ENCODE measurements at places on chromosomes 4 and X.

- DNase-seq, result no peak
Observed at GRCh38 chrX:6226596-6227452, 1.8 kb downstream of the NLGN4X start.

DNA sequence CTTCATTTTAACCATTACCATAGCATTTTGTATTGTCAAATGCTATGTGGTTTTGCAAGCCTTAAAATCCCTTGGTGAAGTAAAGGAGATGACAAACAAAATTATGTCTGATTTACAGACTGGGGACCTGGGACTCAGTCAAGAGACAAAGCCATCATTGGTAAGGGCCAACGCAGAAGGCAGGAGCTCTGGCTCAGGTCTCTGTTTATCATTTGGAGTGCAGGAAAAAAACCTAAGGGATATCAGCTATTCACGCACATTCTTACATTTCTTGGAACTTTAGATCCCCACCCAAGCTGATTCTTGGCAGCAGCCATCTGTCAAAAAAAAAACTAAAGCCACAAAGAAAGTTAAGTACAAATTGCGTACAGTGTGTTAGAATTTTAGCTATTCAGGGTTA, 731.9 kb downstream of the STPG2 start:
- no peak for DNase-seq

DNA sequence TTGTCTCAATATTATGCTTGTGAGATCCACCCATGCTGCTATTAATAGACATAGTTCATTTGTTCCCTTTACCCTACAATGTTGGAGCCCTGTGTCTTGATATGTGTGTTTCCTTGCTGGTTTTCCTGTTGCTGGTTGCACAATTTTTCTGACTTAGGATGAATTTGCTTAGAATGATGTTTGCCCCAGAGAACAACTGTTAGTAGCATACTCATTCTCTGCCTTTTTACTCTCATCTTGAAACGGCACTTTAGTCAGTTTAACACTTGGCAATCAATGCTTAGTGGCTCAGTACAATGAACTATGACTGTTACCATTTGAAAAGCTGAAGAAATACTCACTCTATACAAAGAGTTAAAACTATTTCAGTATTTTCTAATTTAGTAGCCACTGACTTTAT, 158.8 kb upstream of the NDST4 start:
- DNase-seq, result no peak

DNA sequence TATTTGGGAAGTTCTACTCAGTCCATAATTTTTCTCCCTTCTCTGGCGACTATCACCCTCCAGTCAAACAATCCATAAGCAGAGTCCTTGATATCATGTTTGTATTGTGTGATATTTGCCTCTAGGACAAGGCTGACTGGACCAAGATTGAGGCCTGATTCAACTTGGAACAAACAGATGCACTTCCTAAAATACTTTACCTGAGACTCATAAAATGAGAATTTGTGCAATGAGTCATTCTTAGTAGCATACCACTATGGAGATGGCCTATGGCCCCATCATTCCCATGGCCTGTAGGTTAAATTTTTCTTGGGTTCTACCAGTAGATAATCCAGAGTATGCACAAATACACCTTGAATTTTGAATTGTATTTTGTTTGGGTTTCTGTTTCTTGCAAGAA, 74.2 kb upstream of the DMD start:
- DNase-seq, result no peak

DNA sequence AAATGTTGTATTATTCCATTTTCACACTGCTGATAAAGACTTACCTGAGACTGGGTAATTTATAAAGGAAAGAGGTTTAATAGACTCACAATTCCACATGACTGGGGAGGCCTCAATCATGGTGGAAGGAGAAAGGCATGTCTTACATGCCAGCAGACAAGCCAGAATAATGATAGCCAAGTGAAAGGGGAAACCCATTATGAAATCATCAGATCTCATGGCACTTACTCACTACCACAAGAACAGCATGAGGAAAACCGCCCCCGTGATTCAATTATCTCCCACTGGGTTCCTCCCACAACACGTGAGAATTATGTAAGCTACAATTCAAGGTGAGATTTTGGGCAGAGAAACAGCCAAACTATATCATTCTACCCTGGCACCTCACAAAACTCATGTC, 2535.1 kb downstream of the ARAP2 start:
- no peak for DNase-seq

DNA sequence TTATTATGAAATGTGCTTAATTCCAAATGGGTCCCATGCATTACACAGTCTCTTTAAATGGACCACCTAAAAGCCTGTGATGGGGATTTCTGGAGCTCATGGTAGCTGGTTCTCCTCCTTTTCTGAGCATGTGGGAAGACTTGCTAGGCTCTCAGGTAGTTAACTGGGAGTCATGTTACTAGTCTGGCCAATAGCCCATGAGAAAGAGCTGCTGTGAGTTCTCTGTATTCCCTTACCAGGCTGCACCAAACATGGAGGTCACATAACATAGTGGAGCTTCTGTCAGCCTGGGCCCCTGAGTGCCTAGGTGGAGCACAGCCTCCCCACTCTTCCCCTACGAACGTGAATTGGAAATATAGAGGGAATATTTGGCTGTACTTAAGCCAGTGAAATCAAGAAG, 198.4 kb downstream of the MAML3 start:
- DNase-seq, result no peak

GRCh38 chr4:83725336-83726085, 189.6 kb downstream of the GPAT3 start:
- no peak for DNase-seq

GRCh38 chrX:24014388-24015018, 12.5 kb downstream of the KLHL15 start:
- DNase-seq, result peak; percentile 9

DNA sequence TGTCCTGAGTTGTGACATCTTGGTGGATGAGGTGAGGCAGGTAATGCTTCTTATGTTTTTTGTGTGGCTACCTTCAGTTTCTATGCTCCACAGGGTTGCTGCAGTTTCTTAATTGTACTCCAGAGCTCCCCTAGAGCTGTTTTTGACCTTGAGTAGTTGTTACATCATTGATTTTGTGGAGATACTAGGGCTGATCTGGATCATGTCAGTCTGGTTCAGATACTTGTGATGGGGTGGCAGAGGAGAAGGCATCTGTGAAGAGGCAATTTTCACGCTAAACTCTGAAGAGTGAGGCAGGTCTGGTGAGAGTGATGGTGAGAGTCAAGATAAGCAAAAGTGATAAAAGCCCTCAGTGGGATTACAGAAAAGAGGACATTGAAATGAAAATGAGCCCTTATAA, 1180.2 kb downstream of the RAPGEF2 start:
- DNase-seq, result no peak

GRCh38 chrX:154348646-154349358, 25.6 kb downstream of the FLNA start:
- no peak for DNase-seq

DNA sequence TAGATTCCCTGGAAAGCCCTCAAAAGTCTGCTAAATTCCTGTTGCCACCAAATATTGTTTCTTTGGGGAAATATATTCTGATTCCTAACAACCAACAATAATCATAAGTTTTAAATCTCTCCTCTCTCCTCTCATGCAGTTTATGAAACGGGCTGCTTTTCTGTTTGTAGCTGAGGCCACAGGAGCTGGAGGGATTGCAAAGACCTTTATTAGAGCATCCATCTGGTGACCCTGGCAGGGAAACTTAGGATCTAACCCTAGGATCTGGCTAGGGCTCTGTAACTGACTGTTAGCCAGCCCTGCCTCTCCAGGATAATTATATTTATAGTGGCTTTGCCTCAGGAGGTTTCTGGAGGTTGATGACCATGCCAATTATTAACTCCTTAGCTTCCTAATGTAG, 56.9 kb downstream of the SMAD1 start:
- DNase-seq, result no peak

DNA sequence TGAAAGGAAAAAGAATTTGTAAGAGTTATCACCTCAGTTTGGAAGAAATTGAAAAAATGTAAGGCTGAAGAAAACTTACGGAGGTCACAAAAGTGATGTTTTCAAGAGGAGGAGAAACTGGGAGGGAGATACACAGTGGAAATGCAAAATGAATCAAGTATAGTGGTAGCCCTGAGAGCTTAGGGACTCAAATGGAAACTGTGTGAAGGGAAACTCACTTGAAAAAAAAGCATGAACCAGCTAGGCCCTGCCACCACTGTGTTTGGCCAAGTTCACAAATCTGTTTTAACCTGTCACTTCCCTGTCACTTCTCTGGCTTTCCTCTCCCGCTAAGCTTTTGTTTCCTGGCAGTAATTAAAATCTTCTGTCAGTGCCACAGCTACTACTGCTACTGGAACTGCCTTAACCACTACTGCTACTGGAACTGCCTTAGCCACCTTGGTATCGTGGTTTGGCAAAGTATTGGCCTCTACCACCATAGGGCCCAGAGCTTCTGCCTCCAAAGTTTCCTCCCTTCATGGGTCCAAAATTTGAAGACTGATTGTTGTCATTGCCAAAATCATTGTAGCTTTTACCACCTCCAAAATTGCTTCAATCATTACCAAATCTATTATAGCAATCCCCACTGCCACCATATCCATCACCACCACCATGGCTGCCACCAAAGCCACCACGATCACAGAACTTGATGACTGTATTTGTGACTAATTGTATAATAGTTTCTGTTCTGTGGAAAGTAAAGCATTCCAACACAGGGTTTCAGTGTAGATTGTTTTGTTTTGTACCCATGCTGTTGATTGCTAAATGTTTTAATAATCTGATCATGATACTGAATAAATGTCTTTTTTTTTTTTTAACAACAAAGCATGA, 41.5 kb downstream of the SMARCA5 start:
- DNase-seq, result no peak

DNA sequence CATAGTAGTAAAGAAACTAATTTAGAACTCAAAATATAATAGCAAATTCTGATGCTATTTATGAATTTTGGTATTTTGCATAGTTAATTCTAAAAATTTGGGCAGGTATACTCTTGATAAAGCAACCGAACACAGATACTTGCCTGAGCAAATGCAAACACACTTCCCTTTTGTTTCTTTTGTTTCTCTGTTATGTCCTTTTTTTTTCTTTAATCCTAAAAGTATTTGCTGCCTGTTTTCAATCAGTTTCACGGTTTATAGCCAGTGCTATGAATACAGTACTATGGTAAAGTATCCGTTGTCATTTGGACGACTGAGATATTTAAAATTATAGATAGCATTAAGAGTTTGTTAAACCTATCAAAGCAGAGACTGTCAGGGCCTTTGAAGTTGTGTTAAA, 84.3 kb upstream of the HPRT1 start:
- no peak for DNase-seq

DNA sequence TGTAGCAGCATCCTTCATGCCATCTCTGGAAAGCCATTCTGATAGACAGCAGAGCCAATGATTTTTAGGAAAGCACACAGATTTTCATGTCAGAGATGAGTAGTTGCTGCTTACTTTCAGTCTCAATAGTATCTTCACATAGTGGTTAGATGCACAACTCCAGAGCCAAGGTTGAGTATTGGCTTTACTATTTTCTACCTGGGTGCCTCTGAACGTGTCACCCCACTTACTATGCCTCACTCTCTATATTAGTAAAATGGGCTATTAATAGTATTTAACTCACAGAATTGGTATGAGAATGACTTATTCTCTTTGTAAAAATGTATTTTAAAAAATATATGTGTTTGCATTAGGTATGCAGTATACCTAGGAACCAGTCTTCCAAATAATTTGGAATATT, 108.8 kb upstream of the STIM2 start:
- DNase-seq, result no peak

Measured in CD4-positive, alpha-beta T cell treated with Interleukin-6 at 100 ng/mL for 8 hours (primary cell).